Endothelial cell (in vitro differentiated cells): ENCODE measurements at places on chromosomes 1 and 21. TPM values are rescaled to one million over a fixed set of nuclear protein-coding genes. Genes with fewer than 3 reads are reported as not detected.

The SLX9 gene
- 13.7 TPM for total RNA-seq

The GRHL3 gene
- total RNA-seq = 2.1 TPM

The AVPR1B gene
- total RNA-seq = not detected

The LAMB3 gene
- total RNA-seq = 0.21 TPM

The SWT1 gene
- total RNA-seq = 11.5 TPM

The TMEM269 gene
- 0.38 TPM for total RNA-seq

The RGS8 gene
- total RNA-seq = not detected

The RHEX gene
- total RNA-seq = not detected

The RXFP4 gene
- total RNA-seq = not detected

The SLC35D1 gene
- 4.2 TPM for total RNA-seq

The KCNJ9 gene
- total RNA-seq = 0.05 TPM

The VCAM1 gene
- total RNA-seq = not detected

The FRRS1 gene
- 4.1 TPM for total RNA-seq

The LENEP gene
- 0.82 TPM for total RNA-seq
